ENCODE measurements at places on chromosomes 2 and 18. TPM values are rescaled to one million over a fixed set of nuclear protein-coding genes. Genes with fewer than 3 reads are reported as not detected.

- DNase-seq, result no peak
These were observed 157.9 kb downstream of the GULP1 start for GRCh38 chr2:188449561-188449960.

DNA sequence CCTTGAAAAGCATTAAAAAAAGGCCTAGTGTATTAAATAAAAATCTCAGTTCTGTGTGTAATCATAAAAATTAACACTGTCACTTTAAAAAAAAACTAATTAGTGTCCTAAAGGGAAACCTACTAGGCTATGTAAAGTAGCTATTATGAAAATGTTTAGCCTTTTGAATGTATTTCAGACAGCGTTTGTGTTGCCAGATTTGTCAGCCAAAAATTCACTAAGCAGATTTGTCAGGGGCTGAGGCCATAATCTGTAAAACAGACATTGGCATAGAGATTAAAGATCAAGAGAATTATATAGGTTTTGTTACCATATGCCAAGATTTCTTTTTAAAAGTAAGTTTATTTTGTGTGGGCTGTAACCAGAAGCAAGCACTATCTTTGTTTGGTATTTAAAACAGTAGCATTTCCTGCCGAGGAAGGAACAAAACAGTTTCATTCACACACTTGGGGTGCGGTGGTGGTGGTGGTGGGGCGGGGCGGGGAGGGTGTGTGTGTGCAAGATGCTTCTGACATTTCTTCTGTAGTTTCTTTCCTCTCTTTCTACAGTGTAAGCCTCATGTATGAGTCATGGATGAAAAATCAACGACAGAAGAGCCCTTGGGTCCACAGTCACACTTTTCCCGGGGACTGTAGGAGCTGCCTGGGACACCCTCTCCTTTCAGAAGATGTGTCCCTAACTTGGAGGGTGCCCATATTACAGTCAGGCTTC, 328.5 kb upstream of the FANCL start:
- peak; percentile 69 for DNase-seq

GRCh38 chr18:7676253-7676873, 109.2 kb downstream of the PTPRM start:
- no peak for DNase-seq

GRCh38 chr18:4831791-4832375, 365.2 kb downstream of the AKAIN1 start:
- DNase-seq, result no peak

DNA sequence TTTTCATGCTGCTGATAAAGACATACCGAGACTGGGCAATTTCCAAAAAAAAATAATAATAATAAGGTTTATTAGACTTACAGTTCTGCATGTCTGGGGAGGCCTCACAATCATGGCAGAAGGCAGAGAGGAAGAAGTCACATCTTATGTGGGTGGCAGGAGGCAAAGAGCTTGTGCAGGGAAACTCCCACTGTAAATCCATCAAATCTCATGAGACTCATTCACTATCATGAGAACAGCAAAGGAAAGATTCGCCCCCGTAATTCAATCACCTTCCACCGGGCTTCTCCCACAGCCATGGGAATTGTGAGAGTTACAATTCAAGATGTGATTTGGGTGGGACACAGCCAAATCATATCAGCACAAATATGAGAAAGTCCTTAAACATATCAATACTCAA, 1314.8 kb downstream of the DPP10 start:
- DNase-seq, result no peak

DNA sequence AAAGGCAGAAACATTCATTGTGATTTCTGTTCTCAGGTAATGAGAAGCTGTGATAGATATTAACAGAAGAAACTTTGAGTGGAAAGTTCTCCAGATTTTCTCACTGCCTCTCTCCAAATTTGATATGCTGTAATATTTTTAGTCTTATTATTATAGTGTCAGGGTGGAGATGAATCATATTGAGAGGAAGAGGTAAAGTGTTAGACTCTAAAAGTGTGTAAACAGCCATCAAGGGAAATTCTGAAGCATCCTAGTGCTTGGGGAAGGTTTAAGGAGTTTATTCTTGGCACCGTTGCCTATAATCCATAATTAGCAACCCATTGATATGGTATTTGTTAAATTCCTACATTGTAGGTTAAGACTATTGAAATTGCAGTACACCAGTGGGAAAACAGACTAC, 104.7 kb upstream of the NABP1 start:
- DNase-seq, result no peak

GRCh38 chr18:12307701-12308385, at the start of gene TUBB6:
TSS of gene TUBB6 (plus strand) at chr18:12308241. CDS start at chr18:12308293, 52 bp downstream.
- no peak for DNase-seq

GRCh38 chr2:11051280-11051679, 104.0 kb upstream of the SLC66A3 start:
- no peak for DNase-seq

BCL11A gene
- 3.1 TPM for total RNA-seq

RTP5 gene
- total RNA-seq, result not detected

TEX44 gene
- not detected for total RNA-seq

IL36G gene
- total RNA-seq, result 0.62 TPM

PARD3B gene
- total RNA-seq, result 3.9 TPM

STARD6 gene
- total RNA-seq, result not detected

Data from PC-3 (cell line).